ENCODE measurements at places on chromosomes 5 and 9.
A peak's percentile ranks its signal among the peaks of the same experiment; 100 is the strongest.

GRCh38 chr9:83285445-83286225 is 222.7 kb upstream of the RASEF start:
- DNase-seq: no peak

GRCh38 chr5:51201024-51201423 is 182.2 kb upstream of the ISL1 start:
- DNase-seq: no peak

- DNase-seq: no peak
Measured at GRCh38 chr9:19568946-19569345, 160.1 kb downstream of the ACER2 start.

DNA sequence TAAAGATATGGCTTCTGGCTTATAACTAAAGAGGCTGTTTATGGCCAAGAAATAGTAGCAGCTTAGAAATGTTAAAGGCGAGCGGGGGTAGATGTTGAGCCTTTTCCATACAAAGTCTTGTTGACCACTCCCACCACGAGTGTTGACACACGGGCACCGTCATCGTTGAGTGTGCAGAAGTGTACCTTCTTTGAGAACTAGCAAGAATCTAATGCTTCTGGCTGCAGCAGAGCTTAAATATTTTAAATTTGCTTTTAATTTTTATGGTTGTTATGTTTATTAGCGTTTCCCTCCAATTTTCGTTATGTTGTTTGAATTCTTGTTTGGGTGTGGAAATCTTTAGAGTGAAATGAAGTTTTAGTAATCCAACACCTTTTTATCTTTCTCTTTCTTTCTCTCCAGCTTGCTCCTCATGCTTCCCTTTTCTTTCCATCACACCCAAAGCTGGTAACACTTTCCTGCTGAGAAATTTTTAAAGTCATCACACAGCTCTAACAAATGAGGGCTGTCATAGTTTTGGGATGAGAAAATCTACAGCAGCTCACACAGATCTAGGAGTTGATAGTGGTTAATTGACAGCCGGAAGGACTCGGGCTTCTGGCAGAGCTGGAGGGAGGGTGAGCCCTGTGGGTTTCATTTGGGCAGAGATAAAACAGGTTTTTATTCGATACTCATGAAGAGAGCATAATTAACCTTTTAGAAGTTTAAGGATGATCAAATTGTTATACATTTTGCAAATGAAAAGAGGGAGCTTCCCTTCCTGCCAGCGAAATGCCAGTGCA is 120.1 kb upstream of the ZNF608 start:
- DNase-seq: peak; percentile 67

DNA sequence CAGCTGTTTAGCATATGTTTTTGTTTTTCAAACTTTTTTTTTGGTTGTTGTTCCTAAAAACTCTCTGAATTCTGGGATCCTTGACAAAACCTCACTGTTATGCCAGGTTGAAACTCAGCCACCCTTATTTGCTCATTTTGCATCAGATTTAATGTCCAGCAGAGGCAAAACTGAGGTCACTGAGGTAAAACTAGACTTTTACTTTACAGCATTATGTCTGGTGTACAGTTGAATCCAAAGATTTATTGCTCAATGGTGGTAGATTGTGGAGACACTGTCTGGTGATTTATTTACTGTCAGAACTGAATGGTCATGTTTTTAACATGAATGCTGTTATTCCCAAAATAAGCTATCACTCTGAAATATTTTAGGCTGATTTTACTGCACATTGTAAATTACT is 87.9 kb downstream of the FBXL7 start:
- DNase-seq: no peak

- DNase-seq: no peak
Measured at GRCh38 chr5:152151940-152152339, 227.3 kb upstream of the GLRA1 start.

- no peak for DNase-seq
Measured at GRCh38 chr5:143481697-143482531, 78.4 kb upstream of the NR3C1 start.

- peak; percentile 65 for DNase-seq
Measured at GRCh38 chr5:74538206-74538661, 102.3 kb downstream of the ENC1 start.

- peak; percentile 90 for DNase-seq
Measured at GRCh38 chr9:34380511-34381315, 4.0 kb upstream of the MYORG start.

DNA sequence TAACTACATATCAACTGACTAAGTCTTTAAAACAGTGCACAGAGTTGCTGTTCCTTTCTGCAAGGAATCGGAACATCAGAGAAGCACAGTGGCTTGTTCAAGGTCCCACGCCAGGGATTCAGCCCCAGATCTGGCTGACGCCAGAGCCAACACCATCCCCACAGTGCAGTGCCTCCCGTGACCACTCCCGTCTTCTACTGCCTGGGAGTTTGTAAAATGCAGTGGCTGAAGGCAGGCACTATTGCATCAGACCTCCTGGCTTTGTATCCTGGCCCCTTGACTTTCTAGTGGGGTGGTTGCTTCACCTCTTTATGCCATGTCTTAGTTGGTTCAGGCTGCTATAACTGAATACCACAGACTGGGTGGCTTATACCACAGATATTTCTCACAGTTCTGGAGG is 131.0 kb downstream of the NSG2 start:
- DNase-seq: peak; percentile 14

DNA sequence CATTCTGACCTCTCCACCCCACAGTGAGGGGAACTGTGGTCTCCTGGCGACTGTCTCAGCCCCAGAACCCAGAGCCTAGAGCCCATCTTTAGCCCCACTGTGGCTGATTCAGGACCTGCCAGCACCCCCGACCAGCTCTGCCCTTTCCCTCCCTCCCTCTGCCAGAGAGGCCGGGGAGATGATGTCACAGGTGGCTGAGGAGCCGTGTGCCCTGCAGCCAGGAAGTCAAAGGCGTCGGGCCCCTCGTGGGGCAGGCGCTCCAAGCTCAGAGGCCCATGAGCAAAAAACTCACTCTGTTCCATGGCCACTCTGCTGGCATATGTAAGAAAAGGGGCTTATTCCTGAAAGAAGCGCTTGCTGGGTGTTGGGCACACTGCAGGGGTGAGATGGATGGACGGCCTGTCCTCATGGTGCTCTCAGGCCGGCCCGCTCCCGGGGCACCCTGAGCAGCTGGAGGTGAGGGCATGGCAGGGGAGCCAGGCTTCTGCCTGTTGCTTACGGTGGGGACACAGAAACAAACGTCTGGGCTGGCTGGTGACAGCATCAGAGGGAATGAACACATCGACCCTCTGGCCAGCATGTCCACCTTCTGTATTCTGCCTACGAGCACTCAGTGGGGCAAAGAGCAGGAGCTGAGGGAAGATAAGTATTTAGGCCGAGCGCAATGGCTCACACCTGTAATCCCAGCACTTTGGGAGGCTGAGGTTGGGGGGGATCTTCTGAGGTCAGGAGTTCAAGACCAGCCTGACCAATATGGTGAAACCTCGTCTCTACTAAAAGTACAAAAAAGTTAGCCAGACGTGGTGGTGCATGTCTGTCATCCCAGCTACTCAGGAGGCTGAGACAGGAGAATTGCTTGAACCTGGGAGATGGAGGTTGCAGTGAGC is 41.1 kb downstream of the LAMC3 start:
- DNase-seq: no peak

DNA sequence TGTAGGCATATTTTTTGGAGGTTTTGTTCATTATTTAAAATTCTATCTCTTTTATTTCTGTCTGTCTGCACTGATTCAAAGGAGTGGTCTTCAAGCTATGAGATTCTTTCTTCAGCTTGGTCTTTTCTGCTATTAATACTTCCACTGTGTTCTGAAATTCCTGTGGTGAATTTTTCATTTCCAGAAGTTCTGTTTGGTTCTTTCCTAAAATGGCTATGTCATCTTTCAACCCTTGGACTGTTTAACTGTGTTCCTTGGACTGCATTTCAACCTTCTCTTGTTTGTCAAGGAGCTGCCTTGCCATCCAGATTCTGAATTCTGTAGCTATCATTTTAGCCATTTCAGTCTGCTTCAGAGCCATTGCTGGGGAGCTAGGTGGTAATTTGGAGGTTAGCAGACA is 76.3 kb downstream of the CERT1 start:
- no peak for DNase-seq

DNA sequence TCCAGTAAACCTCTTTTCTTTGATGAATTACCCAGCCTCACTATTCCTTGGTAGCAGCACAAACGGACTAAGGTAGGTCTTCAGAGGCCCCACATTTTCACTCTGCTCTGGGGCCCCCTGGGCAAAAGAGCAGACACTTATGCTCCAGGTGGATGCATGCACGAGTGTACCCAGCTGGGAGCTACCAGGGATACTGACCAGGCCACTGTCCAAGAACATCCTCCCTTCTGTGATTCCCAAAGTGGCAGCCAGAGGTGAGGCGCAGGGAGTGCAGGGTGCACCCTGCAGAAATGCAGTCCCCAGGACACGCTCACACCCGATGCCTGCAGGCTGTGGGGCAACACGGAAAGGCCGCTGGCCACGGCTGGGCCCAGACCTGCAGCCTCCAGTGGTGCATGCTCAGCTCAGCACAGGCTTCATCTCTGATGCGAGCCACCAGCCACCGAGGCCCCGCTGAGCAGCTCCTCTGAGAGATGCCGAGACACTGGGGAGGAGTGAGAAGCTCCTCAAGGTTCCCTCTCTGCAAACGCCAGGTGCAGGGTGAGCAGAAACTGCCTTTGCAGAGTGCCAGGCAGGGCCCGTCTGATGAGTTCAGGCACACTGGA is 48.1 kb upstream of the OLFM1 start:
- no peak for DNase-seq

DNA sequence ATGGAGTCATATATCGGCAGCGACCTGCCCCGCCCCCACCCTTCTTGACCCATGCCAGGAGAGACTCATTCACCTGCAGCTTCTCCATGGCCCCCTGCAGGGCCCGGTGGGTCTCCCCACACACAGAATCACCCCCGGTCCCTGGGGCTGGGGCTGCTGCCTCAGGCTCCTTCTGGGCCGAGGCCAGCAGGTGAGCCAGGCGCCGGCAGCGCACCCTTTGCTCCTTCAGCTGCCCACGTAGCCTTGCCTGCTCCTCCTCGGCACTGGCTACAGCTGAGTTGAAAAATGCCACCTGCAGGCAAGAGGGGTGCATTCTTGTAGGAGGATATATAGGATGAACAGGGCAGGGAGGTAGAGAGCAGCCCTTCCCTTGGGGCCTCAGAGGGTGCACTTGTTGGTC is 17.9 kb downstream of the GOLGA2 start:
- no peak for DNase-seq

- DNase-seq: no peak
Measured at GRCh38 chr5:124873188-124873587, 126.7 kb upstream of the ZNF608 start.

- DNase-seq: peak; percentile 5
Measured at GRCh38 chr5:150946351-150946905, 41.6 kb upstream of the ZNF300 start.

- DNase-seq: no peak
Measured at GRCh38 chr9:131429121-131430012, 35.5 kb downstream of the PRRC2B start.

GRCh38 chr5:165188556-165189175 is 1683.2 kb downstream of the MAT2B start:
- DNase-seq: peak; percentile 88

- DNase-seq: no peak
Measured at GRCh38 chr9:113568571-113569321, 105.2 kb downstream of the RGS3 start.

DNA sequence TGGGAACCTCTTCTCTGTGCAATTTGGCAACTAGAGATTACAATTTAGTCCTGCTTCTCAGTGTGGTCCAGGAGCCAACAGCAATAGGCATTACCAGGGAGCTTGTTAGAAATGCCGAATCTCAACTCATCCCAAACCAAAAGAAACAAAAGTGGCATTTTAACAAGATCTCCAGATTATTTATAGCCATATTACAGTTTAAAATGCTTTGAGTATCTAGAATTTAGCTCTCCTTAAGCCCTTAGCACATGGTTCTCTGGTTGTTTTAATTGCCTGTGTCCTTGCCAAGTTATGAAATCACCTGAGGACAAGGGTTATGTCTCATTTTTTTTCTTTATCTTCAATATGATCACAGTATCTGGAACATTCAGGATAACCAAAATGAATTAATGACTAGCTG is 51.6 kb upstream of the TAS2R1 start:
- no peak for DNase-seq

DNA sequence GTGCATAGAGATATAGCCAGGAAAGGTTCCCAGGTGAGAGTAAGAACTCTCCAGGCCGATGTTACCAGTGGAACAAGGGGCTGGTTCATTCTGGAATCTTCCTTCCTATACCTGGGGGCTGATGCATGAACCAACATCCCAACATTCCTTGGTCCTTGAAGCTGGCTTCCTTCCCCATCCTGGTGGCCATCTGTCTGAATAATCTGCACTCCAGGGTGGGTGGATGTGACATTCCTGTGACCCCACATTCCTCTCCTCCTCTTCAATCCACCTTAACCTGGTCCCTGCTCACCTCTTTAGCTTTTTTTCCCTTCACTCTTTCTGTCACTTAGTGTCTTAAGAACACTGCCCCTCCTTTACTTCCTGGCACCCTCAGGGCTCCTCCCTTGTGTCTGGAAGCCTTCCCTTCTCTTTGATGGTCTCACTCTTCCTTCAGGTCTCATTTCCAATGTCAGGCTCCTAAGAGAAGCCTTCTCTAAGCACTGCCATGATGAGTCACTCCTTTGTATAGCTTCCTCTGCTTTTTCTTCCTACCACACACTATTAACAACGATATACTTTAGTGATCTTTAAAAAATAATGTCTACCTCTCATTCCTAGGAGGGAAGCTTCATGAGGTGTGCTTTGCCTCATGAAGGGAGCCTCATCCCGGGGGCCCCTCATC is 80.3 kb downstream of the BOD1 start:
- no peak for DNase-seq

DNA sequence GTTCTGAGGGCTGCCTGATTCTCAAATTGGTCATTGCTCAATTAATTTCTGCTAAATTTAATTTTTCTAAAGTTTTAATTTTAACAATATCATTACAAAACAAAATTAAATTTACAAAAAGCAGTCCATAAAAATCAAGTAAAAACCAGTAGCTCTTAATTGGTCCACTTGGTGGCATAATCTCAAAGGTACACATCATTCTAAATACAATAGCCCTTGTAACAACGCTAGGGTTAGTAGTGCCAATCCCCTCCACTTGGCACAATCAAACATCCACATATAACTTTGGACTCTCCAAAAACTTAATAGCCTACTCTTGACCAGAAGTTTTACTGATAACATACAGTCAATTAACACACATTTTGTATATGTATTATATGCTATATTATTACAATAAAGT is 1.9 kb upstream of the NDUFB6 start:
- peak; percentile 46 for DNase-seq

- no peak for DNase-seq
Measured at GRCh38 chr9:89813482-89813881, 208.7 kb downstream of the GADD45G start.

- no peak for DNase-seq
Measured at GRCh38 chr5:106691701-106692100, 979.0 kb downstream of the EFNA5 start.

- DNase-seq: no peak
Measured at GRCh38 chr5:114097570-114097969, 264.3 kb upstream of the KCNN2 start.

Data from hematopoietic multipotent progenitor cell treated with erythropoietin and hydrocortisone succinate and interleukin-3 and kit ligand, for 4 days (in vitro differentiated cells).